Activated T-cell treated with anti-CD3 and anti-CD28 coated beads, Interleukin-2, amount 50 U/mL, for 1 hour (primary cell): ENCODE measurements at places on chromosomes 11 and 22.

GRCh38 chr22:22877523-22878210, 9.9 kb upstream of the IGLL5 start:
- DNase-seq: peak; percentile 76

- DNase-seq: no peak
These were observed 654.2 kb downstream of the OPCML start for GRCh38 chr11:132878111-132878510.

DNA sequence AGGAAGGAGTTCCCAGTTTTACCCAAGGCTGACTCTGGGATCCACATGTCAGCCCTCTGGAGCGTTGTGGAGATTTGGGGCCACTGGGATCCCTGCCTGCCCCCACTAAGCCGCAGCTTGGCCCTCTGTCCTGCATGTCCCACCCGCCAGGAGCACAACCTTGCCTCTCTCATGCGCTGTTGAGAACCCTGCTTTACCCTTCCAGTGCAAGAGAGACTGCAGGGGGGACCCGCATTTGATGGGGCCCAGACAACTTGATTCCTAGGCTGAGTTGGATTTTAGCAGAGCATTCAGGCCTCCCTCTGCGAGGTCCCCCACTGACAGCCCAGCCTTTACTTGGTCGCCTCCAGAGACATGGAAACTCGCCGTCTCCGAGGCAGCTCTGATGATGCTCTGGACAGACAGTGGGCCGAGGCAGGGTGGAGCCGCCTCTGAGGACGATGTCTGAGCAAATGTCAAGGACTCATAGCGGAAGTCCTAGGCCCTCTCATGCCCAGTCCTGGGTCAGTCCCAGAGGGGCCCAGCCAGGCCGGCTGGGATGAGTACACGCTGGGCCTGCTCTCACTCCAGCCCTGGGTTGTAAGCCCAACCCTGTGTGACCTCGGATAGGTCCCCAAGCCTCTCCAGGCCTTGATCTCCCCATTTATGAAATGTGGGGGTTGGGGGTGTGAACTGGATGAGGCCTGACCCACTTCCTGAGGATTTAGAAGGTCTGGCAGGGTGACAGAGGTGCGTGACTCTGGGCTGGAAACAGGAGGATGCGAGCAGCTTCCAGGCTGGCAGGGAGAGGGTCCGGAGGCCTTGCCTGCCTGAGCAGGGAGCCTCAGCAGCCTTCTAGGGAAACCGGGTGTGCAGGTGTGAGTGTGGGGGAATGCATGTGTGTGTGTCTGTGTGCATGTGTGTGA, 630 bp downstream of the CD5 start:
- DNase-seq: peak; percentile 52

DNA sequence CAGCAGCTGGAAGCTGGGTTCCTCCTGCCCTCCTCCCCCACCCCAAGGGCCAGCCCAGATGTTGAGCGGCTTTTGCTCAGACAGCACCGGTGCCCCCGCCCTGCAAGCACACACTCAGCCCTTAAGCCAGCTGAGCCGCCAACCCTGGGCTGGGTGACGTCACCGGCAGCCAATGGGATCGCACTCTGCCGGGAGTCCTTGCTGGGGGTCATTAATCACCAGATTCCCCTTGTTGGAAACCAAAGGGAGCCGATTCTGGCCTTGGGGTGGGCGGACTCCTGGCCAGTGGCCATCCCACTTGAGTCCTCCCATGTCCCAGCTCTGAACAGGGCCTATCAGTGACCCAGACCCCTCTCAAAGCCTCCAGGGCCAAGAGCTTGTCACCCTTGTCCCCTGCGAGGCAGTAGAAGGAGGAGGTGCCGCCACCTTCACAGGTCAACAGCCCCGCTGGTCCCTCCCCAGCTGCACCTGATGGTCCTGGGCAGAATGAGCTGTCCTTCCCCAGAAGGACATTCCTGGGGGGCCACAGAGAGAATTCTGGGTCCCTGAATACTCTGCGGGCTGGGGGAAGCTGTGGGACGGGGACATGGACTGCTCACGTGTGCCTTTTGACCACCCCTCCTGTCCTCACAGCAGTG, 7.4 kb downstream of the DUSP8 start:
- DNase-seq: peak; percentile 44

GRCh38 chr11:83938148-83938547, 652.0 kb upstream of the CCDC90B start:
- no peak for DNase-seq

GRCh38 chr11:60899977-60900376, 6.4 kb downstream of the PRPF19 start:
- DNase-seq: no peak

DNA sequence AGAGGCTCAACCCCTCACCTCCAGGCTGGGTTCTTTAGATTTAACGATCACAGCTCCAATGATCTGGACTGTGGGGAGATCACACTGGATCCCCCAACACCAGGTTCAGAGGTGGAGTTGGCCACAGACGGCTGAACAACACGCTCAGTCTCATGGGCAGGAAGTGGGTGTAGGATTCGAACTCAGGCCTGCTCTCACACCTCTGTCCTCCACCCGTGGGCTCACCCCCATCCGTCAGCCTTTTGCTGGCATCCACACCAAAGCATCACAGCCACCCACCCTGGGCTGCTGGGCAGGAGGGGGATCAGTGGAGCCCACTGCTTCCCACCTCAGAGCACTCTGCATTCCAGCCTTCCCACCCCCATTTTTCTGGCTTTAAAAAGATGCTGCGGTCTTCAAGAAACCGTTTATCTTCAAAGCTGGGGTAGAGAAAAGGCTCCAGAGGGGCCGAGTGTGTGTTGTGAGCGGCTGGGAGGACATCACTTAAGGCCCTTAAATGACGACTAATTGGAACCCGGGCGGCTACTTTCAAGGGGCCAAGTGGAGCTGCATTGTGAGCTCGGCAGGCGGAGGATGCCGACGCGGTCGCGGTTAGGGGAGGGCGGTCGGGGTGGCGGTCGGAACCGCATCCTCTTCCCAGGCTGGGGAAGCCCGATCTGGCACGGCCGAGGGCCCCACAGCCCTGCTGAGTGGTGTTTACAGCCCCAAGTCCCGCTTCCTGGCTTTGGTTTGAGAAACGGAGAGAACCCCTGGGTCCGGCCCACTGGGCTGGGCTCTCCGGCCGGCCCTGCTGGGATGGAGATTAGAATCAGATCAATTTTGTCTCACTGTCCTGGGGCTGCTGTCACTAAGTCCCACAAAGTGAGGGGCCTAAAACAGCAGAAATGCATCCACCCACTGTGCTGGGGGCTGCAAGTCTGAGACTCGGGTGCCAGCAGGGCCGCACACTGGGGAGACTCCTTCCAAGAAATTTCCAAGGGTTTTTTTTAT, 15.9 kb upstream of the FGF3 start:
- no peak for DNase-seq

DNA sequence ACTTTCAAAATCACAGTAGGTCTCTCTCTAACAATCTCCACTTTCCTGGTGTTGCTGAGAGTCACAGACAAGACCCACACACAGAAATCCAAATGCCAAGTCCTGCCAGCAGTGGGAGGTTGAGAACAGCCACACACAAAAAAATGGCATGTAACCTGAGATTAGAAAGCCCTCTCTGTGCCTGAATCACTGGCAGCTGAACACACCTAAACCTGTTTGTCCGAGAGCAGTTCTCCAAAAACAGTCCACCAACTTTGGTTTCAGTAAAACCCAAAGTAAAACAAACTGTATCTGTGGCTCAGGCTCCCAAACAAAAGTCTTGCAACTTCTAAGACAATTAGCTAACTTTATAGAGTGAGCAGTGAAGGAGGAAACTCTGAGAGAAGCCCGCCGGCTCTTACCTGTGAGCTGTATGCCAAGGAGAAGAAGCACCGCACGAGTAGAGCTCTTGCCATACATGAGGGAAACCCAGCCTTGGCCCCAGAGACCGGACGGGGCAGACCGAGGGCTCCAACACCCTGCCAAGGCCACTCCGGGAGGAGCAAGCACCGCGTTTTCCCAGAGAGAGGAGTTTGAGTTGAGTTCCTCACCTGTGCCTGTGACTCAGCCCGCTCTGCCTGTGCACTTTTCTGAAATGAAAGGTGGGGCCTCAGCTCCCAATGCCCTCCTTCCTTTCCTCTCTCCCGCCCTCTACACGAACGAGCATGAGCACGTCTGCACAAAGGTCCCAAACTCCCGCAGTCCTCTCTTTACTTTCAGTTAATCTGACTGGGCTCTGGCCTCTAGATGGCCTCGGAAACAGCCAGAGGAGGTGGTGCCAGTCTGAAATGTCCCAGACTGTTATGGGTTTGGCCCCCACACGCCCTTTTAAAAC, at the start of gene MPZL2:
Gene MPZL2, minus strand, starts transcription at position 603 of the 874 bp plus-strand sequence. Its CDS starts 144 bp downstream, at position 459.
- peak; percentile 40 for DNase-seq

DNA sequence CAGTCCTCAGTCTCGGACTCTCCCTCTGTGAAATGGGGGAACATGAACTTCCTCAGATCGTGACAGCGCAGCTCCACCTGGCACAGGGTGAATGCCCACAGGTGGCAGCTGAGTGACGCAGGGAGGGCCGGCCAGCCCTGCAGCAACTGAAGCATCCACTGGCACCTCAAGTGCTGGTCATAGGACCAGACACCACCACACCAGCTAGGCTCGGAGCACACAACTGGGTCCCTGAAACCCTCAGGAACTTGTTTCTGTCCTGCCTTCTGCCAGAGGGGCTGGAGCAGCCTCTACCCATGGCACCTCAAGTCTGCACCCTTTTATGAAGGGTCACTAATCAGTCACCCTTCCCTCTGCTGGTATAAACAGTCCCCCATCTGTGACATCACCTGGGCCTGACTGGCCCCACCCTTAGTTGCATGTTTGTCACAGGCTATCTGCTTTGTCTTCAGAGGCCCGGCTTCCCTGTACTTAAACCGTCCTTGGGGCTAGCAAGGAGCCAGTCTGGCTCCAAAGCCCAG, 7.4 kb upstream of the CDC42BPG start:
- no peak for DNase-seq

DNA sequence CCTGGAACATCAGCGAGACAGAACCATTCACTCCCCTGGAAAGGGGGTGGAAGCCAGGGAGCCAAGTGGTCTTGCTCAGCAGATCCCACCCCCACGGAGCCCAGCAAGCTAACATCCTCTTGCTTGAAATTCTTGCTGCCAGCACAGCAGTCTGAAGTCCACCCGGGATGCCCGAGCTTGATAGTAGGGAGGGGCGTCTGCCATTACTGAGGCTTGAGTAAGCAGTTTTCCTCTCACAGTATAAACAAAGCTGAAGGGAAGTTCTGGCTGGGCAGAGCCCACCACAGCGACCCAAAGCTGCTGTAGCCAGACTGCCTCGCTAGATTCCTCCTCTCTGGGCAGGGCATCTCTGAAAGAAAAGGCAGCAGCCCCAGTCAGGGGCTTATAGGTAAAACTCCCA, 764.8 kb upstream of the LUZP2 start:
- DNase-seq: no peak

- DNase-seq: no peak
These were observed 47.6 kb downstream of the FAM83F start for GRCh38 chr22:40042312-40042711.

GRCh38 chr11:123301013-123301591, 106.1 kb upstream of the CLMP start:
- no peak for DNase-seq

GRCh38 chr11:112300094-112300786, 39.6 kb upstream of the PLET1 start:
- no peak for DNase-seq
